ENCODE measurements at places on chromosomes 13 and 19.

DNA sequence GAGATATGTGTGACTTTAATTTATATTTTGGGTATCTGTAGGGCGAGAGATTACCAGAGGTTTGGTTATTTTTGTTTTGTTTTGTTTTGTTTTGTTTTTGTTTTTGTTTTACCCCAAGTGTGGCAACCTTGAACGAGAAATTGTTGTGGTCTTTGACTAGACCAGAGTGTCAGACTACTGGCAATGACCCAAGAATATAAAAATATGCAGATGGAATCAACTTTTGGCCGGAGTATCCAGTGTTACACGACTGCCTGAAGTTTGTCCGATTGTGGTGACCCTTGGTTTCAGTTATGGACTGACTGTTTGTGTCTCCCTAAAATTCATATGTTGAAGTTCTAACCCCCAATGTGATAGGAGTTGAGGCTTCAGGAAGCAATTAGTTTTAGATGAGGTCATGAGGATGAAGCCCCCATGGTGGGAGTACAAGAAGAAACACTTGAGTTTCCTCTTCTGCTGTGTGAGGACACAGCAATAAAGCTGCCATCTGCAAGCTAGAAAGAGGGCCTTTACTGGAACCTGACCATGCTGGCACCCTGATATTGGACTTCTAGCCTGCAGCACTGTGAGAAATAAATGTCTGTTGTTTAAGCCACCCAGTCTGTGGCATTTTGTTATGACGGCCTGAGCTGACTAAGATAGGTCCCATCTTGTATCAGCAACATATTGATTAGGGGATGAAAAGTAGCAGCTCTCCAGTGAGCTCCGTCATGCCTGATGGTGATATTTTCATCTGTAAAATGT is 261.7 kb downstream of the MTUS2 start:
- no peak for DNase-seq

GRCh38 chr19:39132344-39132969 is 6.9 kb downstream of the PAK4 start:
- DNase-seq, result no peak

GRCh38 chr19:31604493-31605040 is 255.3 kb upstream of the TSHZ3 start:
- no peak for DNase-seq

GRCh38 chr13:53782488-53782961 is 753.9 kb downstream of the OLFM4 start:
- no peak for DNase-seq

DNA sequence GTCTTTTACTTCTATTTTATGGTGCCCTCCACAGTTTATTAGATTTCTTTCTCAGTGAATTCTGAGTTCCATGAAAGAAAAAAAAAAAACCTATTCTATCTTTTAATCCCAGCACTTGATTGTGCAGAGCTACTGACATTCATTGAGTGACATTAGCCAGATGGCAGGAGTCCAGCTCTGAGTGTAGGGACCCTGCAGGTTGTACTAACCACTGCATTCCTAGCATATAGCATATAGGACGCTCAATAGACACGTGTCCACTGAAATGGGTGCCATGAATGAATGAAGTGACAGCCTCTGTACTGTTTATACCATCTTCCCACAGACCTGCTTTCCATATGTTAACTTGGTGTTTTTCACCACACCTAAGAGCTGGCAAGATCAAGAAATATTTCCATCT is 206.3 kb downstream of the RAP2A start:
- DNase-seq, result no peak

DNA sequence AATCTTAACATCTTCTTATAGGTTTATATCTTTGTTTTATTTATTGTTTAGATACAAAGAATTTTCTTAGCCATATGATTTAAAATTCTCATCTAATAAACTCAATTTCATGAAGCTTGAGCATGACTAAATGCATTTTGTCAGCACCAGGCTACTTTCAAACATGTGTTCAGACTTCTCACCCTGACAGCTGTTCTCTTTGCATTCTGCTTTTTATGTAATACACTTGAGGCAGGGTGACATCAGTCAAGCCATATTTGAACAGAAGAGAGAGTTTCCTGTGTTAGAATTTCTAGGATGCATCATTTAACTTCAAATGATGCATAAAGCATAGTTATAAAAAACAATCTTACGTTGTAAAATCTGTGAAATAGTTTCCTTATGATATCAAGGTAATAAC is 1295.1 kb upstream of the PCDH20 start:
- DNase-seq, result no peak
